Activated CD8-positive, alpha-beta T cell treated with anti-CD3 and anti-CD28 coated beads, Interleukin-2, amount 10 ng/mL, durations not matched to agents 7 days and 5 days (primary cell): ENCODE measurements at places on chromosomes 4 and X.

DNA sequence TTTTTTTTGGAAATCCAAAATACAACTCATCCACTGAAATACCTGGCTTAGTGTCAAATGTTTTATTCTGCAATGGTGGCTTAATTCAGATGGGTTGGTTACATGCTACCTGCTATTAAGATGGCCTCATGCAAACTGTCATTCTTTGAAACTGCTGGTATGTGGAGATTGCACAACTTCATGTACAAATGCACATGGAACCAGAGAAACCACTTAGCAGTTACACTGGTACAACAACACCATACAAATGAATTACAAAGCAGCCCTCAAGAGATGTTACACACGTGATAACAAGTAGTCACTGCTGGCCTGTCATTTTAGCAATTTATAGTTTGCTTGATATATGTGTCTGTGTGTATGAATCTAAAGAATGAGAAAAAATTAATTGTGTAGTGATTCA is 84.6 kb upstream of the STS start:
- DNase-seq, result no peak
- no peak overlapping the region for H3K4me3 ChIP-seq
- no peaks in the 10 kb centered on the region for H3K27me3 ChIP-seq
- no peak overlapping the region for H3K27ac ChIP-seq
- peaks cover 8% of the 10 kb centered on the region for H3K4me1 ChIP-seq

GRCh38 chrX:41621222-41621723 is 67.5 kb upstream of the GPR34 start:
- peaks cover 21% of the 10 kb centered on the region for H3K36me3 ChIP-seq
- peaks cover 3% of the 10 kb centered on the region for H3K4me1 ChIP-seq
- DNase-seq, result no peak
- H3K27me3 ChIP-seq, result no peaks in the 10 kb centered on the region
- no peak overlapping the region for H3K27ac ChIP-seq

GRCh38 chr4:149031399-149031798 is 589.2 kb upstream of the NR3C2 start:
- no peak overlapping the region for H3K4me3 ChIP-seq
- no peaks in the 10 kb centered on the region for H3K27me3 ChIP-seq
- DNase-seq, result no peak
- H3K27ac ChIP-seq, result no peak overlapping the region

- H3K4me3 ChIP-seq, result no peak overlapping the region
- DNase-seq, result no peak
- H3K36me3 ChIP-seq, result no peaks in the 10 kb centered on the region
- no peak overlapping the region for H3K27ac ChIP-seq
Observed at GRCh38 chr4:54898056-54898562, 227.3 kb downstream of the KDR start.

DNA sequence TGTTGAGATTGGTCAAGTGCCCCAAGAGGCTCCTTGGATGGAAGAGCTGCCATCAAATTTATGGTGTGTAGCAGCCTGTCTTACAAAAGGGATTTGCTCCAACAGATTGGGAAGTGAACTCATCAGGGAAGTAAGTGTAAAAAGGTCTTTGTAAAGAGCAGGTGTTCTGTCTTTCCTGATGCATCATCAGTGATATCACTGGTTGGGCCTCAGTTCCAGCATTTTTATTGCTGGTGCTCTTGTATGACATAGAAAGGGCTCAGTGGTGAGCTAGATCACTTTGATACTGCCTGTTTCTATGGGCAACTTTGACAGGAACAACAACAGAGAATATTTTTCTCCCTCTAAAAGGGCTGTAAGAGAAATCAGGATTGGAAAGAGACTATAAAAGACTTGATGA is 8.7 kb upstream of the GABRE start:
- no peak overlapping the region for H3K27ac ChIP-seq
- no peak for DNase-seq
- no peaks in the 10 kb centered on the region for H3K36me3 ChIP-seq
- no peak overlapping the region for H3K4me3 ChIP-seq
- H3K27me3 ChIP-seq, result no peaks in the 10 kb centered on the region

DNA sequence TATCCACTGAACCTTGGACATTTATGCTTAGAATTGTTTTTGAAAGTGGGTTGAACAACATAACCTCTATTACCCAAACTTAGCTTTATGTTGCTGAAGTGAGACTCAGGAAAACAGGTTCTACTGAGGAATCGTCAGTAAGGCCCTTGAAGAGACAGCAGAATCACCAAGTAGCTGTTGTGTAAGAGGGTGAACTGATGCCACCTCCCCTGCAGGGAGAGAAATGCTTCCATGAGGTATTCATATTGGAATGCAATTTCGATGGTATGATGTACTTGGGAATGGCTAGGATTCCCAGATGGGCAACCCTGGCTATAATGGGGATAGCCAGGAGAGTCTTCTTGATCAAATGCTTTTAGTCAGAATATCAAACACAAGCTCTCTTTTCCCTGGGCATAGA is 4.1 kb upstream of the SCRG1 start:
- H3K27ac ChIP-seq, result no peak overlapping the region
- H3K27me3 ChIP-seq, result peaks cover 2% of the 10 kb centered on the region
- DNase-seq, result no peak
- H3K4me1 ChIP-seq, result peaks cover 9% of the 10 kb centered on the region
- H3K4me3 ChIP-seq, result no peak overlapping the region
- no peaks in the 10 kb centered on the region for H3K36me3 ChIP-seq

GRCh38 chrX:74490247-74490646 is 69.0 kb downstream of the SLC16A2 start:
- no peak overlapping the region for H3K27ac ChIP-seq
- no peak for DNase-seq
- H3K4me1 ChIP-seq, result no peaks in the 10 kb centered on the region
- no peaks in the 10 kb centered on the region for H3K27me3 ChIP-seq
- H3K36me3 ChIP-seq, result no peaks in the 10 kb centered on the region

DNA sequence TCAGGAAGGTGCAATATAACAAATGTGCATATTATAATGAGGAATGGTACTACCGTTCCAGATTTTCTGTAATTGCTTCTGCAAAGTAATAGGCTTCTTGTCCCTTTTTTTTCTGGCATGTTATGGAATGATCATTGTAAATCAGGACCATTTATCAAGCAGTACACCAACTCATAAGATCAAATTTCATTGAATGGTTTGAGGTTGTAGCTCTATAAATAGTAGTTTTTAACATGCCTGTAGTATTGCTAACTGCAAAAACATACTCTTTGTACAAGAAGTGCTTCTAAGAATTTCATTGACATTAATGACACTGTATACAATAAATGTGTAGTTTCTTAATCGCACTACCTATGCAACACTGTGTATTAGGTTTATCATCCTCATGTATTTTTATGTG is 12.6 kb downstream of the IBSP start:
- H3K36me3 ChIP-seq, result no peaks in the 10 kb centered on the region
- H3K4me1 ChIP-seq, result no peaks in the 10 kb centered on the region

GRCh38 chr4:162988530-162988929 is 178.2 kb downstream of the NAF1 start:
- no peaks in the 10 kb centered on the region for H3K36me3 ChIP-seq
- no peak overlapping the region for H3K27ac ChIP-seq
- no peak overlapping the region for H3K4me3 ChIP-seq
- no peak for DNase-seq
- H3K4me1 ChIP-seq, result no peaks in the 10 kb centered on the region
- H3K27me3 ChIP-seq, result no peaks in the 10 kb centered on the region

DNA sequence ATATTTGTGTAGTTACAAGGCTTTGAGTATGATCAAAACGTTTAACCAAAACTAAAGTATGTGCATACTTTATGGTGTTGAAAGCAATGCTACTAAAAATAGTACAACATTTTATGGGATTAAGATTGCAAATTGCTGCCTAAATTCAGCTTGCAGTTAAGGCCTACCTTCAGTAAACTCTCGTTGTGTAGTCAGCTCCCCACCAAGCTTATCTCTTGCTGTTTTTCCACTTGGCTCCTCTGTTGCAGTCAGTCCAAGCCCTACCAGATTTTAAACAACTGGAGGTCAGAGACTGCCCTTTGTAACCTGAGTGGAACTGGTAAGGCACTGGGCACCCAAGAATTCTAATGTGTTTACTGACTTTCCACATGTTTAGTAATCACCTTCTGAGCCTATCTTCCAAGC is 25.7 kb downstream of the AFF1 start:
- no peak for DNase-seq
- no peak overlapping the region for H3K27ac ChIP-seq
- no peaks in the 10 kb centered on the region for H3K27me3 ChIP-seq
- peaks cover 11% of the 10 kb centered on the region for H3K36me3 ChIP-seq
- no peak overlapping the region for H3K4me3 ChIP-seq
